ENCODE measurements at places on chromosomes 4 and X. TPM values are rescaled to one million over a fixed set of nuclear protein-coding genes. Genes with fewer than 3 reads are reported as not detected.

The NKX3-2 gene
- total RNA-seq = not detected

The INTS12 gene
- 17.6 TPM for total RNA-seq

The MTCP1 gene
- total RNA-seq = 21.5 TPM

The TCEAL3 gene
- total RNA-seq = 4.2 TPM

The DOK7 gene
- total RNA-seq = not detected

The AMBN gene
- not detected for total RNA-seq

The SSX5 gene
- not detected for total RNA-seq

The MAGEA12 gene
- not detected for total RNA-seq

The CWH43 gene
- not detected for total RNA-seq

The MAMLD1 gene
- total RNA-seq = 9.0 TPM

The RASSF6 gene
- not detected for total RNA-seq

The CT55 gene
- not detected for total RNA-seq

The FHDC1 gene
- 0.10 TPM for total RNA-seq

The RAB28 gene
- total RNA-seq = 16.1 TPM

The GAGE2A gene
- total RNA-seq = not detected

The GRPR gene
- not detected for total RNA-seq

The FATE1 gene
- not detected for total RNA-seq

The GRID2 gene
- not detected for total RNA-seq

The CLDN34 gene
- not detected for total RNA-seq

The ARHGEF6 gene
- total RNA-seq = 66.1 TPM

Measured in naive thymus-derived CD4-positive, alpha-beta T cell (primary cell).